ENCODE measurements at places on chromosomes 11 and 22. TPM values are rescaled to one million over a fixed set of nuclear protein-coding genes. Genes with fewer than 3 reads are reported as not detected.
A peak's percentile ranks its signal among the peaks of the same experiment; 100 is the strongest.

Gene NXPE2
- total RNA-seq: 0.29 TPM

- no peak overlapping the region for H3K4me3 ChIP-seq
- no peaks in the 10 kb centered on the region for H3K27me3 ChIP-seq
- H3K4me1 ChIP-seq: peaks cover 17% of the 10 kb centered on the region
- DNase-seq: peak; percentile 68
Observed at GRCh38 chr22:44026630-44027511, 2.8 kb downstream of the PARVB start.

- H3K27ac ChIP-seq: no peak overlapping the region
- H3K27me3 ChIP-seq: no peaks in the 10 kb centered on the region
- no peaks in the 10 kb centered on the region for H3K36me3 ChIP-seq
- no peaks in the 10 kb centered on the region for H3K4me1 ChIP-seq
- DNase-seq: no peak
Observed at GRCh38 chr11:105401269-105401809, 208.5 kb upstream of the GRIA4 start.

- H3K4me3 ChIP-seq: no peak overlapping the region
- H3K4me1 ChIP-seq: no peaks in the 10 kb centered on the region
- H3K27ac ChIP-seq: no peak overlapping the region
Observed at GRCh38 chr22:20405931-20406685, 12.2 kb downstream of the ZNF74 start.

- H3K4me1 ChIP-seq: no peaks in the 10 kb centered on the region
- no peak overlapping the region for H3K27ac ChIP-seq
- no peak for DNase-seq
- no peaks in the 10 kb centered on the region for H3K36me3 ChIP-seq
- no peak overlapping the region for H3K4me3 ChIP-seq
Observed at GRCh38 chr11:113505541-113506375, 30.6 kb upstream of the DRD2 start.

- H3K4me1 ChIP-seq: peaks cover 30% of the 10 kb centered on the region
- no peaks in the 10 kb centered on the region for H3K36me3 ChIP-seq
- no peak for DNase-seq
- no peak overlapping the region for H3K4me3 ChIP-seq
- no peak overlapping the region for H3K27ac ChIP-seq
- no peaks in the 10 kb centered on the region for H3K27me3 ChIP-seq
Observed at GRCh38 chr22:23237201-23237798, 57.0 kb downstream of the BCR start.

- H3K36me3 ChIP-seq: no peaks in the 10 kb centered on the region
- no peaks in the 10 kb centered on the region for H3K4me1 ChIP-seq
- no peak overlapping the region for H3K4me3 ChIP-seq
- DNase-seq: peak; percentile 78
- peaks cover 8% of the 10 kb centered on the region for H3K27me3 ChIP-seq
Observed at GRCh38 chr22:43387815-43388214, 24.0 kb upstream of the MPPED1 start.

DNA sequence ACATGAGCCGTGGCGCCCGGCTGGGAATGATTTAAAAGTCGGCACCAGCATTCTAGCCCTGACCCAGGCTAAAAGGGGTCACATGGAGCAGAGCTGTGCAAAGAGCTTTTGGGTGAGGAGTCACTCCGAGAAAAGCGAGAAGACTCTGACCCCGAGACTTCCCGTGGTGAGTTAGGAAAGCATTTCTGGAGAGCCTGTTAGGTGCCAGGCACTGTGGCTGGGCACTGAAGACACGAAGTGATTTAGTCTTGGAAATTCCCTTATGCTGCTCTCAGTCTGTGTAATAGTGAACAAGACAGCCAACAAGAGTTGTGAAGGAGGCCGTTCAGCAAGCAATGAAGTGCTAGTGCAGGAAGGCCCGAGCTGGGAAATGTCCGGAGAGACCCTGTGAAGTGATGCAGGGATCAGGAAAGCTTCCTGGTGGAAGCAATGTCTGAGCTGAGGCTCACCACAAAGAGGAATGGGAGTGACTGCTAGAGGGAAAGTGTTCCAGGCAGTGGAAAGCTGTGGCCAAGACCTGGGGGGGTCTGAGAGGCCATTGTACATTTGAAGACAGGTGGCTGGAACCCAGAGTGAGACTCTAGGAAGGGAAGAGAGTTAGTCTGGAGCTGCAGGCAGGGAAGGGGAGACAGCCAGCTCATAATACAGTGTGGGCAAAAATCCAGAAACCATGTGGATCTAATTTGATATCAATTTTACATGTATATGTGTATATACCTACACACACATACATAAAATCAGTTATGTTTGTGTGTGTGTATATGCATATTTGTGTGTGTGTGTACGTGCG, 31.6 kb downstream of the MARK2 start:
- H3K4me1 ChIP-seq: peaks cover 47% of the 10 kb centered on the region
- H3K27ac ChIP-seq: peak overlapping the region; percentile 54
- no peaks in the 10 kb centered on the region for H3K27me3 ChIP-seq
- peaks cover under 1% of the 10 kb centered on the region for H3K36me3 ChIP-seq

Measured in osteoblast (primary cell).